ENCODE measurements at places on chromosomes 1 and 21. TPM values are rescaled to one million over a fixed set of nuclear protein-coding genes. Genes with fewer than 3 reads are reported as not detected.

MYBPH gene
- not detected for total RNA-seq

OR2L2 gene
- 0.19 TPM for total RNA-seq

B3GALT6 gene
- 24.6 TPM for total RNA-seq

CDC7 gene
- 4.0 TPM for total RNA-seq

GRCh38 chr1:208058267-208058666, 147.3 kb upstream of the CD34 start:
- no peak for DNase-seq

- DNase-seq, result no peak
Measured at GRCh38 chr1:11482198-11482597, 3.2 kb downstream of the DISP3 start.

- DNase-seq, result peak; percentile 62
Measured at GRCh38 chr1:237181743-237182317, 139.8 kb downstream of the RYR2 start.

DNA sequence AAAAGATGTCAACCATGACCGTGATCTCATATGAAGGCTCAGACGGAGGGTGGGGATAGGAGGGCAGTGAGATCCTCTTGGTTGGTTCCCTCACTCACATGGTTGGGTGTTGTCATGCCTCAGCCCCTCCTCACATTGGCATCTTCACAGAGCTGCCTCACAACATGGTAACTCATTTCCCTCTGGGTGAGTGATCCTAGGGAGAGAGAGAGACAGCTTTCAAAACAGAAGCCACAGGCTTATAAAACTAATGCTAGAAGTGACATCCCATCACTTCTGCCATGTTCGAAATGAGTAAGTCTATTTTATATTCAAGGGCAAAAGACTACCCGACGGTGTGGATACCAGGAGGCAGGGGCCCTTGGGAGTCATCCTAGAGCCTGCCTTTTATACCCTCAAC, 145.5 kb downstream of the SPATA17 start:
- DNase-seq, result no peak

DNA sequence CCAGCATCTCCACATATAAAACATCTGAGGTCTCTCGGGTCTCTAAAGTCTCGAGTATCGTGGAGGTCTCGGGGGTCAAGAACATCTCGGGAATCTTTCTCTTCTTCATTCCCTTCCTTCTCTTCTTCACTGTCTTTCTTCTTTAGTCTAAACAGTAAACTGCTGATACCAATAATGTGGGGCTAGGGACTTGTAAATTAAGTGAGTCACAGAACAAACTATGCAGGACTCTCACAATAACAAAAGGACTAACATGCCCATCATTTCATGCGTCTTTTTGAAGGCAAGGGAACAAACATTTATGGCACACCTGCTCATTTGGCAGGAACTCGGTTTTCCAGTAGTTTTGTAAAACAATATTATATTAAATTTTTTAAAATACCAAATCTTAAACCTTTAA, 32.4 kb downstream of the PRPF38A start:
- no peak for DNase-seq

DNA sequence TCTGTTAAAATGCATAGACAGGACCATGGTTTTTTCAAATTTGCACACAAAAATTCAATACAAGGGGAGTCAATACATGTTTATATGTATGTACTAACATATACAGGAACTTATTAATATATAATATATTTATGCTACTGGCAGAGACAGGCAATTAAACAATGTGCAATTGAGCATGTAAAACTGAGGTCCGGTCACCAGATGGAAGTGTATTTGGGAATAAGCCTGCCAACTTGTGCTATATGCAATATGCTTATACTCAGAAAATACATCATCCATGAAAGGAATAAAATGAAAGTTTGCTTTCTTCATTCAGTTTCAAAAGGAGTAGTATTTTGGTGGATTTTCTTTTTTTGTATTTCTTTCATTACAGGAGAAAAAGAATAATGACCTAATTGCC, 640.2 kb upstream of the CXADR start:
- no peak for DNase-seq

Data from MCF 10A (cell line).